ENCODE measurements at places on chromosomes 2 and 18.

DNA sequence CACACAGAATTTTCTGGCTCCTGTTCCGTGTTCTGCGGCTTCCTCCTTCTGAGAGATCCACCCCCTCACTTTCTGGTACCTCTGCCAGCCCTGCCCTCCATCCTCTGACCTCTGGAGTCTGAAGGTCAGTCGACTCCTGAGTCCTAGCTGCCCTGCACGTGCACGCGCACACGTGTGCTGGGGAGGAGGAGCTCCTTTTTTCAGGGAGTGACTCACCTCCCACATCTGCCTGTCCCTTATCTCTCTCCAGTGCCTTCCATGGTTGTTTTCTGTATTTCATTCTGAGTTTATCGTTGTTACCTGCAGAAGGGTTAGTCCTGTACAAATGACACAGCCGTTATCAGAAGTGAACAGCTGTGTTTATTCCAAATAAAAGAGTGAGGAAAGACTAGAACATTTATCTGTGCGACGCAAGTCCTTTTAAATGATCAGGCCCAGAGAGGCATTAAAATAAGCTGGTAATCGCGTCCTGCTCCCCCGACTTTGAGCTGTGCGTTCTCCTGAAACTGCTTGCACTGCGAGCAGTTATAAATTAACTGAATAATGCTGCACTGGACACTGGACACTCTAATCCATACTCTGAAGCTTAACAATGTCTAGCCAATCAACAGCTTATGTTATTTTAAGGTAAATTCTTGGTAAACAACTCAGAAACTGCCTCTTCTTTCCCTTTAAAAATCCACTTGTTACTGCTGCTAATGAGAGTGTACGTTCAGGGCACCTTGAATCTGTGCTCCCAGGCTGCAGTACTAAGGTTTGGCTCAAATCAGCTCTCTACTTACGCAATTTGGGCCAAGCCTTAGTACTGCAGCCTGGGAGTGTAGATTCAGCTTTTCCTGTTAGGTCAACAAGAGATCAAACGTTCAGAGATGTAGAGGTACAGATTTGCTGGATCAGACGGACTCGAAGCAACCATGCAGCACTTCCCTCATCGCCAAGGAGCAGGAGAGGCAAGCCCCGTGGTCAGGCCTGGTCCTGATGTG is 72.5 kb downstream of the GALR1 start:
- DNase-seq = no peak

- DNase-seq = no peak
Measured at GRCh38 chr2:191690327-191690726, 12.4 kb downstream of the NABP1 start.

DNA sequence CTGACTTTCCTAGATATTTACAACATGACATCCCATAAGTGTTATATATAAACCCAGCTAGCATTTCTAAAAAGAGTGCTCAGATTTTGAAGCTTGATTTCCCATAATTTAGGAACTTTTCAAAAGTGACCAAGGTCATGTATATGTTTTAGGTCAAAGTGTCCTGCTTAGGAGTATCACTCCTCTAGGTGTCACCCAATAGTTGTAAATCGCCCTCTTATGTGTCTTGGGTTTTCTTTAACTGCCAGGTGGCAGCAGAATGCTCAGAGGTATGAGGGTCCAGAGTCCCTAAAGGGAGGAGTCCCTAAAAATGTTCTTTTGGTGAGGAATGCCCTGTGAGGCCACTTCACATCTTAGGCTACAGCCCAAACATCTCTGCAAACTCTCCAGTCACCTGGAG is 358.3 kb downstream of the CELF4 start:
- DNase-seq = no peak

DNA sequence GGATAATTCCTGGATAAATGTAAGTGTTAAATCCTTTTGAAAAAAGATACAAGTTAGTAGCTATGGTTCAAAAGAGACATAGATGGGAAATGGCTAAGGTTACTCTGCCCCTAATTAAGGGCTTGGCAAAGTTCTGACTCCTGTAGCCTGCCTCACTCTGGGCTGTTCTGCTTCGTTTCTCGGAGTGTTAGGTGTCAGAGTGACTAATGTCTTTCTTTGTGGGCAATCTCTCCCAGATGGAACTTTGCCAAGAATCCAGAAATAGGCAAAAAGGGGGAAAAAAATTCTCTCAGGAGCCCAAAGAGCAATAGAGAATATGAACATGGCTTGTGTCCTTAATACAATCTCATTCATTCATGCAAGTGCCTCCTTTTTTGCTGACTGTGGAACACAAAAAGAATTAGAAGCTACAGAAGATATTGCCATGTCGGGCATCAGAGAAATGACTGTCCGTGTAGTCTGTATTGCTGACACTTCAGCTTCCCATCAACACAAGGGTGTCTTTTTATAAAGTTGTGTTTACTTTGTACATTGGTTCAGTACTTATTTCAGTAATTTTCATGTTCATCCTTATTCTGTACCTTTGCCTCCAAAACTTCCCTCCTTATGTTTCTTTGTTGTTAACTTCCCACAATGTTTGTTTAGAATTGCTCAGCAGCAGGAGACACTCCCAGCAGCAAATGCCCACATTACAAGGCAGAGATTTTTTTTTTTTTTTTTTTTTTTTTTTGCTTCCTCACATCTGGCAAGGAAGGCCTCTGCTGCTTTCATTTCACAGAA is 134.0 kb downstream of the FTCDNL1 start:
- DNase-seq = no peak

DNA sequence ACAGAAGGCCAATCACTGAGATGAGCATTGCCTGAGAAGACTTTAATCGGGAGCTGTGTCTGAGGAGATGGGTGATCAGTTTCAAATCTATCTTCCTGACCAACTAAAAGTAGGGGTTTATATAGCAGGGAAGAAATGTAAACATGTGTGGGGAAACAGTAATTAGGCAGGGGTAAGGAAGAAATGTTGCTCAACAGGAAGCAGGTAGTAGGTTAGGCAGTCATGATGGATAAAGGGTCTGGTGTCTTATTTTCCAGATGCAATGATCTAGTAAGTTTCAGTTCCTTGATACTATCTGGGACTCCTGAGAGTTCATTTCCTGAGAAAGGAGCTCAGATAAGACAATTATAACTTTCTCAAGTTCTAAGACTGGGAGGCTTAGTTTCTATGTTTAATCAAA is 33.8 kb upstream of the DNAJC10 start:
- DNase-seq = no peak

DNA sequence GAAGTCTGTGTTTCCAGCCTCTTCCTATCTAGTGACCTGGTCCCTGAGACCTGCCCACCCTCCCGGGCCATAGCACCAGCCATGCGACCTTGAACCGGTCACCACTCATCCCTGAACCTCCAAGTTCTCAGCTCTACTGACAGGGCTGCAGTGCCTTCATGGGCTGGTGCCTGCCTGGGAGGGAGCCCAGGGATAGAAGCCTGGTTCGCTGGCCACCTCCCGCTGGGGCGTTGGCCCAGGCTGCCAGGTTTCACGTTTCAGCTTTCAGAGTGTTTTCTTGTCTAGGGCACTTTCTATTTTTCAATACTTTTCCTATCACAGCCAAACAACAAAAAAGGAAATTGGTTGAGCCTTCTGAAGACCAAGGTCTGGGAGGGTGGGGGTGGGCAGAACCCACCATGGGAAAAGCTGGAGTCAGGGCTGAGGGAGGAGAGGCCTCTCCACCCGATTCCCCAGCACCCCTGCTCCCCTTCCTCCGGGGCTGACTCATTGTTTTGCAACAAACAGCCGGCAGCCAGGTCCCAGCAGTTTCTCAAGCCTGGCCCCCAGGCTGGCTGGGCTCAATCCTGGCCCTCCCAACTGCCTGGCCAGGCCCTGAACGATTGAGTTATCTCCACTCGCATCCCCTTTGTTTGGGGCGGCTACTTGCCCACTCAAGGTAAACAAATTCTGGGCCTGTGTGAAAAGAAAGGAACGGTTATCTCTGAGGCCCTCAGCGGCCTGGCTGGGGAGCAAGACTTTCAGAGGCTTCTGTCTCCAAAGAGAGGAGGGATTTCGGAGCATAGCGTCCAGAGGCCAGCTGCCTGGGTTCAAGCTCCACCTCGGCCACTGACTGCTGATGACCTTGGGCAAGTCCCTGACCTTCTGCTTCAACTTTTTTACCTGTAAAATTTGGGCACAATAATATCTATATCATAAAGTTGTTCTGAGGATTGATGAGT is 47.5 kb downstream of the ZFP36L2 start:
- DNase-seq = no peak
